ENCODE measurements at places on chromosomes 6 and 20.

DNA sequence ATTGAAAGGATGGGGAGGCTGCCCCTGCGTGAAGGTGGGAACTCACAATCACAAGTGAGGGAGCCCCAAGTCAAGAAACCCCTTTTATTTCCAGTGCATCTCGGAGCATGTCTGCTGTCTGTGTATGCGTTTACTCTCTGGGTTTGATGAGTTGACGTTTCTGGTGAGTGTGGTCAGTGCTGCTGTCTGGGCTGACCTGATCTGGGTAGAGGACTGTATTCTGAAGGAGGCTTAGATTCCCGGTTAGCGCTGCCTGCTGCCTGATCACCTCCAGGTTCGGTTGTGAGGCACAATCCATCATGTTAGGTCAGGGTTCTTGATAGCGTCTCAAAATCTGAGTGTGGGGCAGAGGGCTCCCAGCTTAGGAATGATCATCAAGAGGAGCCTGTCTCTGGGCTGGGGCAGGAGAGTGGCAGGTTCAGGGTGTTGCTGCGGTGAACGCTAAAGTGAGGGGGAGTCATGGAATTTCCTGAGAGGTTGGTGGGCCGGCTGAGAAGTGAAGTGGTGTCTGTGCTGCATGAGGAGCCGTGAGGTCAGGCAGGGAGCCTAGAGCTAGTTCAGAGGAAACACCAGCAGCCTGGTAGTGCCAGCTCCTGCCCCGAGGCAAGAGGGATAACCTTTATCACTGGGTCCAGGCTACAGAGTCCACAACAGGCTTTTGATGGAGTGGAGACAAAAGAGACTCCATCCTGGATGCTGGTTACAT lies 225.3 kb upstream of the CST7 start:
- DNase-seq = no peak

DNA sequence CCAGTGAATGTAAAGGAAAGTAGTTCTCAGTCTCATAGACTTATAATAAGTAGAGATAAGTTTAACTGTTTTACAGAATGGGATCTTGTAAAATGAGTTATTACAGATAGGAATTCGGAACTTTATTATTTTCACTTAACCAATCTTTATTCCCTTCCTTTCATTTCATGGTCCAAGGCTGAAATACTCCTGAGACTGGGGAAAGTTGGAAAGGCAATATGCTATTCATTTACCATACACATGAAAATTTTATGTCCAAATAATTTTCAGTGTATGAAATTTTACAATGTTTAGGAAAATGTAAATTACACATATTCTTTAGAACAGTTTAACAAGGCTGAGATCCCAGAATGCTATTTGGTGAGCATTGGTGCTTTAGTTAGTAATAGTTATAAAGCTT lies 62.3 kb downstream of the HMGCLL1 start:
- no peak for DNase-seq

DNA sequence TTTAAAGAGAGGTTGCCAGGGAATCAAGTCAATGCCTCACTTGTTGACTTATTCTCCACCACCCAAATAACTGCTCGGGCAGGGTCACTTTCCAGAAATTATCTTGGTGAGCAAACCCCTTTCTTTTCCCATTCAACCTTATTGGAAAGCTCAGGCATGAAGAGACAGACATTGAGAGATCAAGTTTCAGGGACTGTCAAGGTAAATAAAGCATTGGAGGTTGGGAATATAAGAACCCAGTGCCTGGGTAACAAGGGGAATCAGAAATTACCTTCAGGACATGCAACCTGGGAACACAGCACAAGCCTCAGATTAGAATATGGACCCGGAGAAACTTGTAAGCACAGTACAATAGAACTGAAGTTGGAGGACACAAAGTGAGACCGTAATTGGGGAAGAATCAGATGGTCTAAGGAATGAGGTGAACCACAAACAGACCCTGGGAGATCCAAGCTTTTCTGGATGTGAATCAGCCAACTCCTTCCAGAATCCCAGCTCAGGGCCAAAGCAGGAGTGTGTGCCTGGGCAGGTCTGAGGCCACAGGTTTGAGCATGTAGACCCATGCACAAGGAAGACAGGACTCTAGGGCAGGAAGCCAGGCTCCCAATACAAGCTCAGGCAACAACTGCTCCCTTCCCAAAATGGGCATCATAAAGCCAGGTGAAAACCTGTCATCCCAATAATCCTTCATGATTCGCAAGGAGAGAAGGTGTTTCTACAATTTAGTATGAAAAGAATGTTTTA lies 512.8 kb downstream of the MAFB start:
- DNase-seq = no peak

GRCh38 chr6:167153521-167153959 lies 4.2 kb downstream of the GPR31 start:
- DNase-seq = no peak

DNA sequence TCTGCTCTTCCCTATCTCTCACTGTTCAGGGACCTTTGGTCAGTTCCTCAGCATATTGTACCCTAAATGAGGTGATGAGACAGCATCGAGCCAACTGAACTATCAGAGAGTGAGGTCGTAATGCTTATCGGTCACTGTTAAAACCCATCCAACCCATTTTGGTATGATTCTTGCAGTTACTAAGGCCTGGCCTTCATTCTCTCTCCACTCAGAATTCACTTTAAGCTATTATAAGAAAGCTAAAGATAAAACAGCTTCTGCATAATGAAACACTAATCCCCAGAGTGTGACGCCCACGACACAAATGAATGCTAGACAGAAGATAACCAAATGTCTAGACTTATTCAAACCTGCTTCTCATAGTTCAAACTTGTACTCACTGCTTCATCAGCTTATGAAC lies 175.8 kb downstream of the GMPR start:
- DNase-seq = peak; percentile 79

GRCh38 chr6:127932708-127933107 lies 31.9 kb upstream of the THEMIS start:
- DNase-seq = no peak

DNA sequence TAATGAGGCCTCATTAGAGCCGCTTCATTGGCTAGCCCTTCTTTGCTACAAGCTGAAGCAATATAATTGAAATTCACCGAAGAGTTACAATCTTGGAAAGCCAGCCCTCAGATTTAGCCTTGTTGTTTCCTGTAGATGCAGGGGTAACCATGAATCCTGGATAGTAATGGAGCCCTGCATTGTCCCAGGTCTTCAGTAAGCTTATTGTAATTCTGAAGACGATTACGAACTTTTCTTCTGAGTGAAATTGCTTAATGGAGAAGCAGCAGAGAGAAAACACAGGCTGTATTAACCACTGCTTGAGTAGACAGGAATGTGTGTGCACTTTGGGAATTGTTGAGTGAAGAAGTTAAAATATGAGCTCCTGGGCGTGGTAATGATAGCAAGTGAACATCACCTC lies 26.3 kb upstream of the NAA20 start:
- no peak for DNase-seq

DNA sequence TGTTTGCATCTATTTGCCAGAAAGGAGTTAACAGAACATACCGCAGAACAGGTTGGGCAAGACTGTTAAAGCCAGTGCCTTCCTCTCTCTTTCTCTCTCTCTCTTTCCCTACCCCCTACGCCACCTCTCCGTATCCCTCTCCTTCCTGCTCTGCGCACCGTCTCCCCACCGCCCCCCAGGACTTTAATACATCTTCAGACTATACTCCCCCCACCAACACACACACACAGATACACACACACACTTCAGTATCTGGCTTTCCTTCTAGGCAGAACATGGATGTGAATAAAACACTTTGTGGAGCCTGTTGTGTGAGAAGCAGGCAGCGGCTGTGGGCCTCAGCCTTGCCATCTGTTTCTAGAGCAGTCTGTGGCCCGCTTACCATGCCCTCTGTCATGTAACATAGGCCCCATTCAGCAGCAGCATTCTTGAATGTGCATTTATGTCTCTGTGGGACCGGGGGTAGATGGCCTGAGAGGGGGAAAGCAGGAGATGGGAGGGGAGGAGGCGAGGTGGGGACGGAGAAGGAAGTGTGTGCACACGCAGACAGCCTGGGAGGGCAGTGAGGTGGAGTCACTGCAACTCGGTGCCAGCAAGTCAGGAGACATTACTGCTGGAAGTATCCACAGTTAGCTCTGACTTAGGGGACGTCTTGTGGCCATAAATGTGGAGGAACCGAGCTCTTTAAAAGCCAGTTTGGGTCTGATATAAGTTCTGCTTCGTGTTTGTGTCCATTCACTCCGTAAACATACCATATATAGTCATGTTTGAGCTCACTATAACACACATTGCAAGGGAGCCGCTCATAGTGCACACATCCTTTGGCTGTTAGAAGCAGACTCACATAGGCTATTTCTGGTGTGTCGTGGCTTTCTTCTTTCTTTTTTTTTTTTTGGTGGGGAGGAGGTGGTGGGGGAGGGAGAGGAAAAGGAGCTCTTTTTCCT lies 38.4 kb downstream of the RREB1 start:
- DNase-seq = no peak

GRCh38 chr6:68473433-68474210 lies 161.5 kb upstream of the ADGRB3 start:
- no peak for DNase-seq

DNA sequence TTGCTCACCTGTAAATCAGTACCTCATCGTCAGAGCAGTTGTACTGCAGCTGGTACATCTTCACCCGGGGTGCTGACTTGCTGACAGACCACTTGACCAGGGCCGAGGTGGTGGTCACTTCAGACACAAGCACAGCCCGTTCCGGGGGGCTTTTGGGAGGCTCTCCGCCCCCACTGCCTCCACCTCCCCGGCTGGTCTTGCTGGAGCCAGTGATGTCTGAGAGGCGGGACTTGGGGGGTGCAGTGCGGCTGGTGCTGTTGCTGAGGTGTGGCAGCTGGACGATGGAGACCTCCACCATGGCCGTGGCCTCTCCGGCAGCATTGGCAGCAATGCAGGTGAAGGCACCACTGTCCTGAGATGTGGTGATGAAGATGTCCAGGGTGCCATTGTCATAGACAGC lies 155.5 kb downstream of the LRFN2 start:
- no peak for DNase-seq

DNA sequence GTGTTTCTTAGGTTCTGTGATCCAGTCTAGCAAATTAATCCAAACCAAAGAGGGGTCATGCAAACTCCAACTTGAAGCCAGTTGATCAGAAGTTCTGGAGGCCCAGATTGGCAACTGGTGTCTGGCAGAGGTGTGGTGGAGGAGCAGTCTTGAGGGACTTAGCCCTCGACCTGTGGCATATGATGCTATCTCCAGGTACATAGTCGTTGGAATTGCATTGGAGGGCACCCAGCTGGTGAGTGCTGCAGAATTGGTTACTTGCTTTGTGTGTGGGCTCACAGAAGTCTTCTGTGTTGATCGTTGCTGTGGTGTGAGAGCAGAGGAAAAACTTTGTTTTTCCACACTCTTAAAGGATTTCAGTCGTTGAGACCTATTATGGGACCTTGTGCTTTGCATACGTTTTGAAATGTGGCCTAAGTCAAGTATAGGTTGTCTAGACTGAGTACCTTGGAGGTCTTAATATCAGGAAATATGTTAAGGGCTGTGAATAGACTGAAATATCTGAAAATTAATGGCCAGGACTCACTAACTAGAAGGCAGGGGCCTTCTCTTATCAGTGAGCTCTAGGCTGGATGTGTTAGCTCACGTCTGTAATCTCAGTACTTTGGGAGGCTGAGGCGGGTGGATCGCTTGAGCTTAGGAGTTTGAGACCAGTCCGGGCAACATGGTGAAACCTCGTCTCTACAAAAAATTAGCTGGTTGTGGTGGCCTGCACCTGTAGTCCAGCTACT lies 7.8 kb downstream of the PANK2 start:
- no peak for DNase-seq

DNA sequence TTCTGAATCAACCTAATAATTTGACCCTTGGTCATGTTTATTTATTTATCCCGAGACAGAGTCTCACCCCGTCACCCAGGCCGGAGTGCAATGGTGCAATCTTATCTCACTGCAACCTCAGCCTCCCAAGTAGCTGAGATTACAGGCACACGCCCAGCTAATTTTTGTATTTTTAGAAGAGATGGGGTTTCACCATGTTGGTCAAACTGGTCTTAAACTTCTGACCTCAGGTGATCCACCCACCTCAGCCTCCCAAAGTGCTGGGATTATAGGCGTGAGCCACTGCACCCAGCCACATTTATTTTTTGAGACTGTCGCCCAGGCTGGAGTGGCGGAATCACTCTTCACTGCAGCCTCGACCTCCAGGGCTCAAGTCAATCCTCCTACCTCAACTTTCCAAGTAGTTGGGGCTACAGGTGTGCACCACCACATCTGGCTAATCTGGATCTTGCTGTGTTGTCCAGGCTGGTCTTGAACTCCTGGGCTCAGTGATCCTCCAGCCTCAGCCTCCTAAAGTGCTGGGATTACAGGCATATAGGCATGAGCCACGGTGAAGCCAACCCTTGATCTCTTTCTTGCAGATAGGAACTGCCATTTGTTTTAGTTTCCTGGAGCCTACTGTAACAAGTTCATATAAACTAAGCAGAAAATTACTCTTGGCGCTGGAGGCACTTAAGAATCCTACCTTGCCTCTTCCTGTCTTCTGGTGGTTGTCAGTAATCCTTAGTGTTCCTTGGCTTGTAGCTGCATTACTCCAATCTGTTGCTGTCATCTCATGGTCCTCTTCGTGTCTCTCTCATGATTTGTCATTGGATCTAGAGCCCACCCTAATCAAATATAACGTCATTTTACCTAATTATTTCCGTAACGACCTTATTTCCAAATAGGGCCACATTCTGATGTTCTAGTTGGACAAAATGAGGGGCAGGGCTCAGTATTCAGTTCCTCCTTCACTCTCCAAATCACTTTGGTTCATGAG lies 2.3 kb downstream of the RPS18 start:
- DNase-seq = no peak

GRCh38 chr6:9461188-9461587 lies 953.7 kb downstream of the TFAP2A start:
- no peak for DNase-seq

DNA sequence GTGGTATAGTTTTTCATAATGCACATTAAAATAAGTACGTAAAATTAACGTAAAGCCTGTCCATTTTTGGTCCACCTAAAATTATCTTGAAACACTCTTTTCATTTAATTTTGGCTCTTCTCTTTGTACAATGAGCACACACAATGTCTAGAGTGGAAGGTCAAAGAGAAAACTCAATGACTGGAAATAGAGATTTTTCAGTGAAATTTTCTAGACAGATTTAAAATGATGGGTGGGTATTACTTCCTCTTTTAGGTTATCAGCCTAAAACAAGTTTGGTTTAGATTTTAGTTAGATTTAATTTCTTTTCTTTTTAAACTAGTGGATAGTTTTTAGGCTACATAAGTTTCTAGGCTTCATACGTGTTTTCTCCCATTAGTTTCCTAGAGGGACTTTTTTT lies 24.9 kb downstream of the DSE start:
- DNase-seq = no peak
